ENCODE measurements at places on chromosomes 5 and 9. TPM values are rescaled to one million over a fixed set of nuclear protein-coding genes. Genes with fewer than 3 reads are reported as not detected.

DNA sequence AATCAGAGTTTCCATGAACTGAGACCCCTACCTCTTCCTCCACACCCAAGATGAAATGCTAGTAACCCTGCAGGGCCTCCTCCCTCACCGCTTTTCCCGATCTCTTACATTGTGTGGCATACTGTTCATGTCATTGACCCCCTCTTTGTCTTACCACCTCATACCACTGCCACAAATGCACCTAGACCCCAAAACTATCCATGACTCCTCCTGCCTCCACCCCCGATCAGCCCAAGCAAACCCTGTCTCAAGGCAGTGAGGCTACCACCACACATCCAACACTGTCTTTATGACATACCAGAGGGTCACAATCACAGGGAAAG, 55.7 kb downstream of the PLAC8L1 start:
- H3K36me3 ChIP-seq: no peaks in the 10 kb centered on the region
- H3K4me3 ChIP-seq: no peak overlapping the region
- DNase-seq: no peak
- H3K27me3 ChIP-seq: no peaks in the 10 kb centered on the region

QRFP gene
- not detected for total RNA-seq

DNA sequence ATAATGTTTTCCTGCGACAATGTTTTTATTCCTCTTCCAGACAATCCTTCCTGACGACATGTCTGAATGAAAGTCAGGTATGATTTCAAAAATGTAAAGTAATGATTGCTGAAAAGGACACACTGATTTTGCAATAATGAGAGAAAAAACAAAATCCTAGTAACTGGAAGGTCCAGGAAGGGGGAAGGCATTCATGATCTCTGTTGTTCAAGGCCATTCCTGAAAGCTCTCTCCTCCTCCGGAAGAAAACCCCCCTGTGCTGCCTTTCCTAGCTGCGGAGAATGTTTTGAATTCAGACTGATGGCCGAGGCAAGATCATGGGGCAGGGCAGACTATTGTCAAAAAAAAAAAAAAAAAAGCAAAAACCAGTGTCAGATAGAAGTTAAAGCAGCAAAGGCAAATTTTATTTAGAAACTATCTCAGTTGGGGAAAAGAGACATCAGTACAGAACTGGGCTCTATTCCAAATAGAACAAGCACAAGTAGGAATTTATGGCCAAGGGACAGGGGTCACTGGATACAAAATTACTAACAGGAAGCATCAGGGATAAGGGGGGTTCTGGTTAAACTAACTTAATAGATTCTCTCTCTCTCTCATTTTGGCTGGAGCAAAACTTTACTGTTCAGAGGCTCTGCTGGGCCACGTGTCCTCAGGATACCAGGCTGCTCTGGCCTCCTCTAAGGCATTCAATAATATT, 36.5 kb upstream of the CTSV start:
- no peak for DNase-seq
- no peaks in the 10 kb centered on the region for H3K36me3 ChIP-seq
- H3K27me3 ChIP-seq: peaks cover 56% of the 10 kb centered on the region
- no peak overlapping the region for H3K27ac ChIP-seq

DNA sequence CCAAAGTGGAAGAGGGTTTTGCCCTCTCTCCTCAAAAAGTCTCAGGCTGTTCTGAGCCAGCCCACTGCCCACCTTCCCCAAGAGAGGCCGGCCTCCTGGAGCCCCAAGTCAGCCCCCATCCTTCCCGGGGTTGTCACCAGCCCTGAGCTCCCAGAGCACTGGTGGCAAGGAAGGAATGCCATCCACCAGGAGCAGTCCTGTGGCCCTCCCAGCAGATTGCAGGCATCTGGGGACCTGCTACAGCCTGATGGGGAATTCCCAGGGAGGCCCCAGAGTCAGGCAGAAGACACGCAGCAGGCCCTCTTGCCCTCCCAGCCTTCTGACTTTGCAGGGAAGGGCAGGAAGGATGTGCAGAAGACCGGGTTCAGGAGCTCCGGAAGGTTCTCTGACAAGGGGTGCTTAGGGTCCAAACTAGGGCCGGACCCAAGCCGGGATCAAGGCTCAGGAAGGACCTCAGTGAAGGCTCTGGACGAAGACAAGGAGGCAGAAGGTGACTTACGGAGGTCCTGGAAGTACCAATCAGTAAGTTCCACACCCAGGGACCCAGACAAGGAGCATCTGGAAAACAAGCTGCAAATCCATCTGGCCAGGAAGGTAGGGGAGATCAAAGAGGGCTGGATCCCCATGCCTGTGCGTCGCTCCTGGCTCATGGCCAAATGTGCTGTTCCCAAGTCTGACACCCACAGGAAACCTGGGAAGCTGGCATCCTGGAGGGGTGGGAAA, 3.7 kb downstream of the SPATA31E1 start:
- no peaks in the 10 kb centered on the region for H3K27me3 ChIP-seq
- H3K4me1 ChIP-seq: no peaks in the 10 kb centered on the region

PPWD1 gene
- 88.0 TPM for total RNA-seq
